ENCODE measurements at places on chromosomes 3 and 15.

DNA sequence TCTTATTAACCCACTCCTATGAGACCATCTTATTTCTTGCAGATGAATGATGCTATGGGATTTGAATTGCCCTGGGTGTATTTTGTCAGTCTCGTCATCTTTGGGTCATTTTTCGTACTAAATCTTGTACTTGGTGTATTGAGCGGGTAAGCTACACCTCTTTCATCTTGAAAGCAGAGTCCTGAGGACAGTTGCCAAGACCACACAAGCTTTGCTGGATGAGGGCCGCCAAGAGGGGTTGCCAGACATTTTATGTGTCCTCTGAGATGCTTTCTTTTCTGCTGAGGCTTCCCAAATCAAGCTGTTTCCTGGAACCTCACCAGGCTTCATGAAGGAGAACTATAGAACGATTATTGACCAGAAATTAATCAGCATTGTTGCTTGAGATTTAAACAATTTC lies 173.2 kb downstream of the CHDH start:
- DNase-seq: no peak

DNA sequence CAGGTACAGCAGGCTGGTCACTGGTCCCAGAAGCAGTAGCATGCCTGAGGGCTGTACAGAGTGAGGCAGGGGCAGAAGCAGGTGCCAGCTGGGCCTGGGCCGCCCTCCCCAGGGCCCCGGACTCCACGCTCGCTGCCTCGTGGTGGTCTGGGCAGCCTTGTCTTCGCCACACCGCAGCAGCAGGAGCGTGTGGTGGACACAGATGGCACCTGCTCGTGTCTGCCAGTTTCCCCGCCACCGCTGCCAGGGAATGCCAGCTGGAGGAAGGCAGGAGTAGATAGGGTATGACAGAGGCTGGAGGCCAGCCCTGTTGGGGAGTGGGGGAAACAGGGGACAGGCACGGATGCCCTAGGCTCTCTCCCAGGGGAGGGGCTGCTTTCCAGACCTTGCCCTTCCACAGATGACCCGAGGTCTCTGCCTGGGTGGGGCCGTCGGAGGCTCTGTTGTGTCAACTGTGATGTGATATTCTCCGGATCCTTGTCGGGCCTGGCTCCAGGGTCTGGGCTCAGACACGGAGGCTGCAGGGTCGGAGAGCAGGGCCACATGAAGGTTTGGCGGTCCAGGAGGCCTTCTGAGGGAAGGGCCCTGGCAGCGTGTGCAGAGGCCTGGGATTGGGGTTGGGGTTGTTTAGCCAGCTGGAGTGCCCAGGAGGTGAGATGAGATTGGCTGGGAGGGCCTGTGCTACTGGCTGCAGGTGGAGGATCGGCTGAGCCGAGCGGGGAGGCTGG lies 33.6 kb downstream of the GOLGA6L10 start:
- peak; percentile 15 for DNase-seq

DNA sequence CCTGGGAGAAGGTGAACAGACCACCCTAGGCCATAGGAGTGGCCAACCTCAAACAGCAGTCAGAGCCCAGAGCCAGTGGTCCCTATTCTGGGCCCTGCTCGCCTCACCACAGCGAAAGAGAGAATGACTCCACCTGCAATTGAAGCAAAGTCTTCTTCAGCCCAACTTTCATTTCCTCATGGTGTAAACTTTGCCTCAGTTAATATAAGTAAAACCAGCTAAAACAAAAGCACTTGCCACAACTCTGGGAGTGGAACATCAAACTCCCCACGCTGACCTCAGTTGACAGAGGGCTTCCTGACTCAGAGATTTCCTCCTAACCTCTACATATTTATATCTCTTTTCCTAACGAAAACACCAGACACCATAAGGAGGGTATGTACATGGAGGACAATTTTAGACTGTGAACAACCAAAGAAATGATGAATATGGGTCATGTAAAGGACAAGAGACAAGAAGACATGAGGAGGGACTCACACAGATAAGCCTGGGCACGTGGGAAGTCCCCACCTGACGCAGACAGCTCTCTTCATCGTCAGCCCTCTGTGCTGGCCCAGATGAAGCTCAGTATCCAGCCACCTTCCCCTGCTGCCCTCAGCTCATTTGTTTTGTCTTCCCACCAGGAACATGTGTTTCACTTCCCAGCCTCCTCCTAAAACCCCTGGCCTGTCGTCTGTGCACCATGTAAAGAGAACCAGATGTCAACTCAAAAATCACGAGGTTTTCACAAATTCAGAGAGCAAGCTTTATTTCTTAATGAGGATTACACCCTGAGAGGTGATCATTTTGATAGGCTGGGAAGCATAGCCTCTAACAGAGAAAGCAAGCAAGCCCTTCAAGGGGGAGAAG lies 140.9 kb downstream of the KCNMB2 start:
- DNase-seq: no peak

DNA sequence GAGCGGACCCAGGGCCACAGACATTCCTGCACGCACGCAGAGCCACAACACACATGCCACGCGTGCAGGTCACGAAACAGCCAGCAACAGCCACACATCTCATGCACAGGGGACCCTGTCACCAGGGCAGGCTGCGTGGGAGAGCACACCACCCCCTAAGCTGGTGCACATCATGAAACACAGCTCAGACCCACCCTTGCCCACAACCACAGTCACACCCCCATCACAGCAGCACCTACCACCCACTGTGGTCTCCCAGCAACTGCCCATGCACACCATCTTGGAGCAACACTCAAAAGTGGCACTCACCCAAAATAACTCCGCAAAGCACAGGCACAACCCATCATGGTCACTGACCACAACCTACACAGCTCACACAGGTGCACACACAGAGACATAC lies 75.7 kb downstream of the OCA2 start:
- DNase-seq: no peak

DNA sequence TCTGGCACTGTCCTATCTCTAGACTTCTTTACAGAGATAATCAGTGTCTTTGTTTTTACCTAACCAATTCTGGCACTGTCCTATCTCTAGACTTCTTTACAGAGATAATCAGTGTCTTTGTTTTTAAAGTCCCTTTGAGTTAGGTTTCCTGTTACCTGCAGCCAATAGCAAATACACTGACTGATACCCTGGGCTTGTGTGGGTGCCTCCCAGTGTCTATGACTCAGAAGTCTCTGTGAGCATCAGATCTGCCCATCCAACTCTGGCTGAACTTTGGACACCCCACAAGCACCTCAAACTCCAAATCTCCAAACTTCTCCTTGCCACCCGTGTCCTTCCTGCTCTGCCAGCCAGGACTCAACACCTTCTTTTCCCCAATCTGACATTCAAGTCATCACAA lies 30.4 kb downstream of the SLC41A3 start:
- no peak for DNase-seq

DNA sequence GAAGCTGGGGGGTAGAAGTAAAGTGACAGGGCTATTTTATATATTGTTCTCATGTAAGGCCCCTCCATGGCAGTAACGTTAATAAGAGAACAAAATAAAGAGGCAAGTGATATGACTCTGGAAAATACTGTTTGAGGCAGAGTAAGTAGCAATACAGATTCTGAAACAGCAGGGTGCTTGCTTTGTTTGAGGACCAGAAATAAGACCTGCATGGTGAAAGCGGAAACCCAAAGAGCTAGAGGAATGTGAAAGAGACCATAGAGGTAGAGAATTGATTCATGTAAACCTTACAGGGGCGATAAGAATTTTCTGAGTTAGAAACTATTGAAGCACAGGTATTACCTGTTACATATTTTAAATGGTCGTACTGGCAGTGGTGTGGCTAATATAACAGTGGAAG lies 1517.1 kb downstream of the SI start:
- DNase-seq: no peak

- DNase-seq: no peak
These were observed 82.2 kb downstream of the PLXNA1 start for GRCh38 chr3:127065138-127065427.

- DNase-seq: no peak
These were observed 65.5 kb downstream of the SSUH2 start for GRCh38 chr3:8579096-8579495.
